ENCODE measurements at places on chromosomes 7 and 10. TPM values are rescaled to one million over a fixed set of nuclear protein-coding genes. Genes with fewer than 3 reads are reported as not detected.

The ZSCAN25 gene
- total RNA-seq = 12.0 TPM

The ABCC2 gene
- total RNA-seq = 0.22 TPM

The GPR141 gene
- total RNA-seq = 0.54 TPM

The IRF5 gene
- total RNA-seq = 3.4 TPM

- no peak overlapping the region for H3K4me3 ChIP-seq
- no peaks in the 10 kb centered on the region for H3K36me3 ChIP-seq
- no peaks in the 10 kb centered on the region for H3K4me1 ChIP-seq
- no peaks in the 10 kb centered on the region for H3K27me3 ChIP-seq
- H3K27ac ChIP-seq = no peak overlapping the region
These were observed 86.6 kb upstream of the LEP start for GRCh38 chr7:128154504-128154903.

GRCh38 chr10:43785252-43785651 is 136.6 kb upstream of the ZNF32 start:
- DNase-seq = no peak
- H3K4me3 ChIP-seq = no peak overlapping the region
- H3K27me3 ChIP-seq = no peaks in the 10 kb centered on the region
- no peaks in the 10 kb centered on the region for H3K4me1 ChIP-seq
- H3K27ac ChIP-seq = no peak overlapping the region

GRCh38 chr7:100968650-100969049 is 715 bp upstream of the MUC12 start:
- H3K27ac ChIP-seq = no peak overlapping the region
- H3K27me3 ChIP-seq = peaks cover 56% of the 10 kb centered on the region
- no peak overlapping the region for H3K4me3 ChIP-seq
- no peak for DNase-seq
- H3K36me3 ChIP-seq = no peaks in the 10 kb centered on the region

- no peak for DNase-seq
- no peak overlapping the region for H3K27ac ChIP-seq
- no peak overlapping the region for H3K4me3 ChIP-seq
- H3K36me3 ChIP-seq = no peaks in the 10 kb centered on the region
These were observed 11.8 kb downstream of the TMEM72 start for GRCh38 chr10:44922796-44923545.

GRCh38 chr7:153090764-153091163 is 331.2 kb downstream of the ACTR3B start:
- H3K27ac ChIP-seq = no peak overlapping the region
- no peaks in the 10 kb centered on the region for H3K27me3 ChIP-seq
- no peaks in the 10 kb centered on the region for H3K4me1 ChIP-seq
- no peak overlapping the region for H3K4me3 ChIP-seq

- DNase-seq = no peak
- H3K36me3 ChIP-seq = no peaks in the 10 kb centered on the region
- no peaks in the 10 kb centered on the region for H3K27me3 ChIP-seq
- H3K4me3 ChIP-seq = no peak overlapping the region
These were observed 24.1 kb upstream of the HPS1 start for GRCh38 chr10:98470850-98471249.
